Thymus (tissue), 14 donors: ENCODE measurements at places on chromosomes 16 and 17. TPM values are rescaled to one million over a fixed set of nuclear protein-coding genes. Genes with fewer than 3 reads are reported as not detected.

The USP6 gene
- total RNA-seq, result 0.14 TPM

The MVD gene
- total RNA-seq, result 22.1 TPM

The EMC6 gene
- 18.3 TPM for total RNA-seq

DNA sequence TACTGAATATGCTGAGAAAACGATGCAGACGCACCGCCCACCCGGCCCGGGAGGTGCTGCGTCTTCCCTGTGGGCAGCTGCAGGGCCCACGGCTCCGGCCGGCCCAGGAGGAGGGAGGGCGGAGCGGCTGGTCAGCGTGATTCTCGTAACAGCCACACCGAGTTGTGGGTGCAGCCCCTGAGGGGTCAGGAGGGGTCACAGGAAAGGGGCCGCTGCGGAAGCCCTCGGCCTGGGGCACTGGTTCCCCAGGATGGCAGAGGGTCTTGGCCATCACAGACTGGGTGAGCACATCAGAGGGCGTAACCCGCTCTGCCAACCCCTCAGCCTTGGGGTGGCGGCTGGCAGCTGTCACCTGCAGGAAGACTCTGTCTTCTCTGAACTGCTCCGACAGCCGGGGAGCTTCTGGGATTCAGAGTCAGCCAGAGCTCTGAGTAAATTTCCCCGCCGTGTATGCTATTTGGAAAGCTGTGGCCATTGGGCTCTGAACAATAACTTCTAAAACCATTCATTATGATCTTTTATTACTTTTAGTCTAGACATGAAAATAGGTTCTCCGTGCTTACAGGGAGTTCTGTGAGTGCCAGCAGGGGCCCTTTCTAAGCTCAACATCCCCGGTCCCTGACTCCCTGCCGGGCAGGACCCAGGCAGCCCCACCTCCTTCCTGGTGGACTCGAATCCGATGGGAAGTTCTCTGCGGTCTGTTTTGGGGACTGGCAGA lies 87.4 kb upstream of the CHMP6 start:
- H3K27me3 ChIP-seq, result no peaks in the 10 kb centered on the region
- H3K27ac ChIP-seq, result no peak overlapping the region
- DNase-seq, result no peak
- H3K36me3 ChIP-seq, result peaks cover 83% of the 10 kb centered on the region

DNA sequence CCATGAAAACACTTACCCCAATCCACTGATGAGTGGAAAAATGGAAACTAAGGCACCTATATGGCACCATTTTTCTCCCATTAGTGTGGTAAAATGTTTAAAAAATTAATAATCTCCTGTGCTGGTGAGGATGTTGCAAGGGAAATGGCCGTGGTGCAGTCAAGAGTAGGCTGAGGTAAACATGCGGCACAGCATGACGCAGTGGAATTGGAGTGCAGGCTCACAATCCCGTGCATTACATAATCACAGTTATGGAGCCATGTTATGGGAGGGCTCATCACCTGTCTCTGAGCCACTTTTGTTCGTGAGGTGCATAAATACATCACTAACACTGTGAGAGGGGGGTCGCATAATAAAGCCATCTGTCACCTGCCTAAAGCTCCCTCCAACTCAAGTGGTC lies 164.4 kb upstream of the XYLT1 start:
- no peak overlapping the region for H3K27ac ChIP-seq
- H3K27me3 ChIP-seq, result no peaks in the 10 kb centered on the region
- no peaks in the 10 kb centered on the region for H3K36me3 ChIP-seq
- DNase-seq, result no peak
- no peak overlapping the region for H3K4me3 ChIP-seq
- no peaks in the 10 kb centered on the region for H3K4me1 ChIP-seq

- no peak for DNase-seq
- no peaks in the 10 kb centered on the region for H3K36me3 ChIP-seq
- no peaks in the 10 kb centered on the region for H3K27me3 ChIP-seq
- H3K27ac ChIP-seq, result no peak overlapping the region
- no peaks in the 10 kb centered on the region for H3K4me1 ChIP-seq
- no peak overlapping the region for H3K4me3 ChIP-seq
Observed at GRCh38 chr17:12627781-12628451, 37.8 kb upstream of the MYOCD start.
